Activated T-helper 1 cell treated with anti-CD3 and anti-CD28 coated beads, Interleukin-12 subunit alpha, Interleukin-12 subunit beta, Interleukin-2, Interleukin-4 antibody, amounts not matched to agents 30 ng/mL and 10 ng/mL and 1 ng/mL, durations not matched to agents 14 hours and 24 hours and 36 hours (primary cell): ENCODE measurements at places on chromosomes 2 and 18. TPM values are rescaled to one million over a fixed set of nuclear protein-coding genes. Genes with fewer than 3 reads are reported as not detected.

DNA sequence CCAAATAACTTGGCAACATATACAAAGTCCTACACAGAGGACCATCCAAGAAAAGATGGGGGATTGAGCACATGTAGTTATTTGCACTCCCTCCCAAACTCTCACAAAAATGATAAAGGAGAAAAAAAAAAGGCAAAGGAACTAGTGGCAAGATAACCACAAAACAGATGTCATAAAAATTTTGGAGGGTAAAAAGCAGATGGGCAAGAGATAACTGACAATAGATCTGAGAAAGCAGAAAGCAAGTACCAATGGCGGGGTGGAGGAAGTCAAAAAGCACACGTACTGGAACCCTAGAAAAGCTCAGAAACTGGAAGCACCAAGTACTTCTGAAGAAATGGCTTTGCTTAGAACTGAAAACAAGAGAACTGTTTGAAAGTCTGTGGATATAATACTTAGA, 82.0 kb downstream of the WDPCP start:
- H3K27ac ChIP-seq = no peak overlapping the region
- peaks cover 10% of the 10 kb centered on the region for H3K4me1 ChIP-seq
- no peaks in the 10 kb centered on the region for H3K27me3 ChIP-seq
- no peak for DNase-seq
- H3K4me3 ChIP-seq = no peak overlapping the region

GRCh38 chr18:7273301-7273921, 42.5 kb downstream of the LRRC30 start:
- peaks cover 2% of the 10 kb centered on the region for H3K27me3 ChIP-seq
- H3K4me1 ChIP-seq = no peaks in the 10 kb centered on the region
- H3K4me3 ChIP-seq = no peak overlapping the region
- H3K36me3 ChIP-seq = no peaks in the 10 kb centered on the region

GRCh38 chr2:68594041-68594440, 49.3 kb upstream of the PROKR1 start:
- no peak overlapping the region for H3K27ac ChIP-seq
- no peak overlapping the region for H3K4me3 ChIP-seq
- no peaks in the 10 kb centered on the region for H3K36me3 ChIP-seq
- no peak for DNase-seq
- H3K27me3 ChIP-seq = peaks cover 6% of the 10 kb centered on the region

DNA sequence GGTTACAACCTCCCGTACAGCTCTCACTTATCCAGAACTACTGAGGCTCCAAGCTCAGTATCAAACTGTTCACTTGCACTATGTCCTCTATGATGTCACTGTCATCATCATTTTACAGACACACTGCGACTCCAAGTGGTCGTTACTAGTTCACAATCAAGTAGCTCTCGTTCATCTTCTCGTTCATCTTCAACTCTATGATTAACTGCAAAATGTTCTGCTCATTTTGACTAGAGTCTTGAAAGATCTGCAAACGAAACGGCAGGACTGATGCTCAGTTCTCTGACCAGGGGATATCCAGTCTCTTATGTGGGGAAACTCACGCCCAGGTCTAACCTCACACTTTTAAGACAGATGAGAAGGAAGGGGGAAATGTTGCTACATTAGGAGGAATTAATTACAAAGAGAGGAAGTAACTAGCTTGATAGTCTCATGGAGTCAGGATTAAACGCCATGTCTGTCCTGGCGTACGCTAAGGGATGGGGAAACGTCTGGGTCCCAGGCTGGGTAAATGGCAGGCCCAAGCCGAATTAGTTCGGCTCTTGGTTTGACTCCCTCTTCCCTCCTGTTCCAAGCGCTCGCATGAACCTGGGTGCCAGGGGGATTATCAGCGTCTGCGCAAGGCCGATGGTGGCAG, 794 bp upstream of the CHCHD5 start:
- peak overlapping the region; percentile 99 for H3K27ac ChIP-seq
- no peak for DNase-seq
- peaks cover 19% of the 10 kb centered on the region for H3K36me3 ChIP-seq
- H3K27me3 ChIP-seq = no peaks in the 10 kb centered on the region
- peaks cover 38% of the 10 kb centered on the region for H3K4me1 ChIP-seq
- H3K4me3 ChIP-seq = peak overlapping the region; percentile 91

The MARCO gene
- not detected in 2 replicates for total RNA-seq

GRCh38 chr2:11482473-11483035, 16.6 kb upstream of the E2F6 start:
- no peaks in the 10 kb centered on the region for H3K4me1 ChIP-seq
- H3K27ac ChIP-seq = no peak overlapping the region
- no peaks in the 10 kb centered on the region for H3K36me3 ChIP-seq
- peaks cover 54% of the 10 kb centered on the region for H3K27me3 ChIP-seq
- no peak for DNase-seq
- H3K4me3 ChIP-seq = no peak overlapping the region

The COL4A3 gene
- total RNA-seq = not detected in 2 replicates

GRCh38 chr2:74383254-74383653, 3.1 kb upstream of the DCTN1 start:
- DNase-seq = no peak
- H3K4me3 ChIP-seq = no peak overlapping the region
- H3K36me3 ChIP-seq = no peaks in the 10 kb centered on the region
- peaks cover 22% of the 10 kb centered on the region for H3K4me1 ChIP-seq

The NPPC gene
- total RNA-seq = 1.6 TPM in 2 replicates

GRCh38 chr2:197294260-197294659, 16.3 kb downstream of the ANKRD44 start:
- peak overlapping the region; percentile 68 for H3K4me3 ChIP-seq
- peaks cover 90% of the 10 kb centered on the region for H3K4me1 ChIP-seq
- no peaks in the 10 kb centered on the region for H3K27me3 ChIP-seq
- H3K27ac ChIP-seq = peak overlapping the region; percentile 89
- DNase-seq = no peak

- peak; percentile 60 for DNase-seq
- peaks cover 2% of the 10 kb centered on the region for H3K27me3 ChIP-seq
- peaks cover 9% of the 10 kb centered on the region for H3K36me3 ChIP-seq
These were observed 34.4 kb downstream of the ITGA6 start for GRCh38 chr2:172461591-172462372.

DNA sequence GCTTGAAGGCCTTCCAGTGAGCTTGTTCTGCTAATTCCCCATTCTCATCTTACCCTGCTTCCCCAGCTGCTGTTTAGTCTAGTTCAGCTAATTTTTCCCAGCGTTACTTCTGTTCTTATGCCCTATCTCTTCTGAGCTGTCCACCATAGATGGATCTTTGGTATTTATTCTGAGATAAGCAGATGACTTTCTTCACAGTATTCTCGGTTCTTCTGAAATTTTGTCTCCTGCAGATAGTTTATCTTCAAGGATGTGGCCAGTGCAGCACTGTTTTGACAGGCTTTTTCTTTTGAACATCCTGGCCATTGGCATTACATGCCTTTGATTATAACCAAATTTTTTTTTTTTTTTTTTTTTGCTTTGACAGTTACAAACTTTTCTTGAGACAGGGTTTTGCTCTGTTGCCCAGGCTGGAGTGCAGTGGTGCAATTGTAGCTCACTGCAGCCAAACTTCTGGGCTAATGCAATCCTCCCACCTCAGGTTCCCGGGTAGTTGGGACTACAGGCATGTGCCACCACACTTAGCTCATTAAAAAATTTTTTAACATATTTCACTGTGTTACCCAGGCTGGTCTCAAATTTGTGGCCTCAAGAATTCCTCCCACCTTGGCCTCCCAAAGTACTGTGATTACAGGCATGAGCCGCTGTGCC, 134.2 kb downstream of the WDSUB1 start:
- no peak for DNase-seq
- H3K36me3 ChIP-seq = no peaks in the 10 kb centered on the region
- H3K27ac ChIP-seq = no peak overlapping the region
- H3K4me3 ChIP-seq = no peak overlapping the region

DNA sequence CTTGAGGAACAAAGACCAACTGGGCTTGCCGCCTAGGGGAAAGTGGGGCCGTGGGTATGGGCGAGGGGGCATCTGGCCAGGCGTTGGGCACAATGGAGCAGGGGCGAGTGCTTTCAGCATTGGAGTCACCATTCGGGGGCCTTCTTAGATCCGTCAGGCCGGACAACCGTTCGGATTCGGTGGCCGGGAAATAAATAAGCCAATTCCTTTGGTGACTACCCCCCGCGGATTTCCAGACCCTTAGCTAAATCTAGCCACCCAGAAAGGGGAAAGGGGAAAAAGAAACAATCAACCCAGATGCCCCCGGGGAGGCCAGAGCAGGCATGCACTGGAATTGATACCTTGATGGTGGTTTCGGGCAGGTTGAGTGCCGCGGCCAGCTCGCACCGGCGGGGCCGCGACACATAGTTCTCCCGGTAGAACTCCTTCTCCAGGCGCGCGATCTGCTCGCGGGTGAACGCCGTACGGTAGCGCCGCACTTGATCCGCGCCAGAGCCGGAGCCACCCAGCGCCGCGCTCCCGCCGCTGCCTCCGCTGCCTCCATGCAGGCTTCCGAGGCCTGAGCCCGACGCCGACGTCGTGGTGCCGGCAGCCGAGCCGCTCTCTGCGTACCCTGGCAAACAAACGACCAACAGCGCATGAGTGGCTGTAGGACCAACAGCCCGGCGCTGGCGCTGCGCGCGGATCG, 1.8 kb downstream of the EVX2 start:
- peaks cover 3% of the 10 kb centered on the region for H3K36me3 ChIP-seq
- DNase-seq = no peak
- H3K4me3 ChIP-seq = no peak overlapping the region
- H3K27ac ChIP-seq = peak overlapping the region; percentile 81
- peaks cover 74% of the 10 kb centered on the region for H3K27me3 ChIP-seq
